ENCODE measurements at places on chromosomes 11 and 22.

- no peak for DNase-seq
Measured at GRCh38 chr11:134014511-134014910, 54.4 kb upstream of the JAM3 start.

GRCh38 chr22:36252754-36253522 is at the start of gene APOL1:
Gene APOL1, plus strand, starts transcription at chr22:36253133. Its CDS starts 1,823 bp downstream, at chr22:36254956.
- DNase-seq: no peak

DNA sequence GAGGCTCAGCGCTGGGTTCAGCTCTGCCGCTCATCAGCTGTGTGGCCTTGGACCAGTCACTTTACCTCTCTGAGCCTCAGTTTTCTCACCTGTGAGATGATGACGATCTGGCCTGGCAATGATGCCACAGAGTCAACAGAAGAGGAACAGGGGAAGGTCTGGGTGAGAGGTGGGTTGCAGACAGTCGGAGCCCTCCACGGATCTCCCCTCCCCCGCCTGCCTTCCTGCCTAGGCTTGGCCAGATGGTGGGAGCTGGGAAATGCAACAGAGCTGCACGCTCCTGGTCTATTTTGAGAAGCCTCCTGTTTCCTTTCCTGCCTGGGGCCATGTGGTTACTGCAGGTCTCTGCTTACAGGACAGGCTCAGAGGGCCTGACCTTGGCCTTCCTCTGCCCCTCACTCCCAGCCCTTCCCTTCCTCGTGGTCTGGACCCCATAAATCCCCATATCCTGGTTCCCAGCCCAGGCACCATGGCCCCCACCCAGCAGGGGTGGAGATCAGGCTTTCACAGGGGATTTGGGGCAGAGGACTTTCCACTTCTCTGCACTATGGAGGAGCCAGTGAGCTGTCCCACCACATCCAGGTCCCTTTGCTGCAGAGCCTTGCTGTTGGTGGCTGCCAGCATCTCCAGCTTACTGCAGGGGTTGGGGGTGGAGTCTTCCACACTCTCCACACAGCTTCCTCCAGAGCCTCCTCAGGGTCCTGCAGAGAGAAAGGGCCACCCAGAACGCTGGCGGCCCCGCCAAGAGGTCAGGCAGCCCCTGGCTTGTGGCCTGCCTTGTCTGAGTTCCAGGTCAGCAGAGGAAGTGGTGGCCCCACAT is 46.9 kb downstream of the C11orf96 start:
- DNase-seq: no peak

DNA sequence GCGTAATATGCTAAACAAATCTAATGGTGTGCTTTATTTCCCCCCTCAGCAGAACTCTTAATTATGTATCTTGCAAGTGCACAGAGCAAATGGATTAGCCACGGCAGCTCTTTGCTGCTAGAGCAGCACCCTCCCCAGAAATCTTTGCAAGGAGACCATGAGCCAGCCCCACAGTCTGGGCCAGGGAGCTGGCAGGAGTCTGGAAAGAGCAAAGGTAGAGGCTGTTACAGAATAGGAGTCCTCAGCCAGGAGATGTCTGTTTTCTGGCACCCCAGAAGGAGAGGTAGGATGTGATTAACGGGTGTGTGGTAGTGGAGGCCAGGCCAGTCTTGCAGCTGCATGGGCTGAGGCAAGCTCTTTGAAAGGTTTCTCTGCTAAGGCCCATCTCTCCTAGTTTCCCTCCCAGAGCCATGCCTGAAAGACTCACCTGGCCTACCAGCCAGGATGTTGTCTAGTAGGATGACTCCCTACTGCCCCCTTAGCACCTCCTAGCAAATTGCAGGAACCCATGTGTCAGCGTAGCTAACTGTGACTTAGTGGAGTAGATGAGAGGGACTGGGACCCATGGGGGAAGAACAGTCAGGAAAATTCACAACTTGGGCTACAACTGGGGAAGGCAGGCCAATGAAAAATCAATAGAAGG is 557.2 kb downstream of the BUD13 start:
- DNase-seq: no peak
